ENCODE measurements at places on chromosomes 4 and X. TPM values are rescaled to one million over a fixed set of nuclear protein-coding genes. Genes with fewer than 3 reads are reported as not detected.

Gene SLC38A5
- polyA plus RNA-seq, result 6.7 TPM

- no peak for DNase-seq
Observed at GRCh38 chr4:47068986-47069385, 37.6 kb downstream of the GABRB1 start.

GRCh38 chr4:42655269-42655637, 1.7 kb downstream of the ATP8A1 start:
- DNase-seq, result no peak

GRCh38 chr4:56752985-56753384, 68.5 kb downstream of the SPINK2 start:
- no peak for DNase-seq

DNA sequence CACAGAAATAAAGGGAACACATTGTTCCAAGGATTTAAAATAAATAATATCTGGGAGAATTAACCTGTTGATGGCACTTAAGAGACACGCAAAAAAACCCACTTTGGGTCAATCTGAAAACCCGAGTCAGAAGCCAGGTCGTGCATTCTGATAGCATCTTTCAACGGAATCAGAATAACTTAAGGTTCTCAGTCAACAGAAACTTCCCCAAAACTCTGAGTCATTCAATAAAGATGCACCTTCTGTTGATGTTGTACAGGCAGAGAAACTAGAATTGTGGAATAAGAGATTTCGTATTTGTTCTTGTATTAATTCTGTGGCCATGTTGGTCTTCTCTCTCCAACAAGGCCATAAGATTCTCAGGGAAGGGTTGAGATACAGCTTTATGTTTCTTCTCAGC, 78.2 kb downstream of the MAOB start:
- DNase-seq, result no peak

GRCh38 chr4:70426789-70427188, 29.0 kb downstream of the OPRPN start:
- DNase-seq, result no peak

Data from left renal pelvis (tissue), 4 donors.